ENCODE measurements at places on chromosomes 13 and 19.

DNA sequence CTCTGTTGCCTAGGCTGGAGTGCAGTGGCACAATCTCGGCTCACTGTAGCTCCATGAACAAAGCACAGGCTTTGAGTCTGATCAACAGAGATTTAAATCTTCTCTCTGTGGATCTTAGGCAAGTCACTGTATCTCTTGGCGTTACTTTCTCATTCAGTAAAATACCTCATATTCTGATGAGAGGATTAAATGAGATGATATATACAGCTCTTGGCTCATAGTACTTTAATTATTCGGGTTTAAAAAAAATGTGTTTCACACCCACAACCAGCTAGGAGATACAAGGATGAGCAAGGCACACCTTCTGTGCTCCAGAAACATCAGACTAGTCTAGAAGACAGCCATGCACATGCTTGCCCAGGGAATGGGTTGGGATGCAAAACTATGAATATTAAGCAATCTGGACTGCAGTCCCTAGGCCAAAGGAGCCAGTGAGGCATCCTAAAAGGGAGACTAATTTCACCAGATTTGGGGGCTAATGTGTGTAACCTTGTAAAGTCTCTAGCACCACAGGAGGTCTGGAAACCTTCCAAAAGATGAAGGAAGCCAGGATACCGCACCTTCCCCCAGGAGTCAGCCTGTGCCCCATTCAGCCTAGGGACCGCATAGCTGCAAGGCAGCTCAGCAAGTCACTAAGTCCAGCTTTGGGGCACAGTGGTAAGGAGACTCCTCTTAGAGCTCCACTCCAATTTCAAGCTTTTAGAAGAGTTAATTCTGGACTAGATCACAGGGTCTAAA, 2.5 kb downstream of the VPS36 start:
- no peak for DNase-seq

DNA sequence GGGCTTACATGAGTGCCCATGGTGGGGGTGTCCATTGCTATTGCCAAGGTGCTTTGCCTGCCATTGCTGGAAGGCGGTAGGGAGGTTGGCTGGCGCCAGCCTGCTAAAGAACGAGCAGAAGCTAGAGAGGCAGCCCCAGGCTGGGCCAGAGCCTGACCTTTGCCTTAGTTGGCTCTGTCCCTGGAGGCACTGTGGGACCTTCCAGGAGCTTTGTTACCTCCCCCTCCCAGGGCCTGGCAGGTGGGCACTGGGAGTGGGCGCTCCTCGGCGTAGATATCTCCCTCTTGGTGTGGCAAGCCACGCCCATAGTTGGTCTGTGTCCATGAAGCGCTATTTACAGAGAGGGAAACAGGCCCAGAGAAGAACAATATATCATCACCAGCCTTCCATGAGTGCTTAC, 2.3 kb upstream of the SLC25A42 start:
- DNase-seq = no peak

DNA sequence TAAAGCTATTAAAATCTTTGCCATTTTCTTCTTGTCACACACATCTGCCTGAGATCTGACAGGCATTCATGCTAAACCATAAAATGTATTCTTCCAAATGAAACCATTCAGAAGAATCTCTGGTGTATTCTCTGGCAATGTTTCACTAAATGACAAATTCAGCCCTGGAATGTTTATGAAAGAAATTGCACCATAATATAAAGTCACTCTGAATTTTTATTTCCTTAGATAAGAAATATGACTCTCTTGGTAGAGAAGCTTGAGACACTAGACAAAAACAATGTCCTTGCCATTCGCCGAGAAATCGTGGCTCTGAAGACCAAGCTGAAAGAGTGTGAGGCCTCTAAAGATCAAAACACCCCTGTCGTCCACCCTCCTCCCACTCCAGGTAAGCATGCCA, 14.3 kb downstream of the OLFM4 start:
- no peak for DNase-seq

DNA sequence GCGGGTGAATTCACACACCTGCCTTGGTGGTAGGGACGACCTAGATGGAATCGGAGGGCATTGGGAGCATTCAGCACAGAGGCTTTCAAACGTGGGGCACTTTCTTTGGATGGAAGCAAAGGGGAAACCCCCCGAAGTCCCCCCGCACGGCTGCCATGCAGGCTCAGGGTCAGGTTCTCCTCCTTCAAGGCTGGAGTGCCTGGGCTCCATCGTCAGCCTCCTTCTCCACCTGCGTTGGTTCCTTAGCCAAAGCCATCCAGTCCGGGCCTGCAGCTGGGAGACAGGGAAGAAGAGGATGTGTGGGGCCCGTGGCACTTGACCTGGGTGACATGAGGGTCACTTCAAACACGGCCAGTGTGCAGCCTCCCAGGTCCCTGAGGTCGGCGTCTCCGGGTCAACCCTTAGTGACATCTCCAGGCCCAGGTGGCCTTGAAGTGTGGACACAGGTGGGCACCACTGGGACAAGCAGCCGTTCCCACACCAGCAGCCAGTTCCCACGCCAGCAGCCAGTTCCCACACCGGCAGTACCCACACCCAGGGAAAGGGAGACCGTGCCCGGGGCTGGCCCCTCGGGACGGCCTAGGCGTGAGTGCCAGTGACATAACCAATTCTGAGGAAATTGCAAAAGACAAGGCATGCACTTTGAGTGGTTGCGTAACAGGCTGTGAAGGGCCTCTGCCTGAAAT, 116.0 kb downstream of the SOX1 start:
- no peak for DNase-seq

DNA sequence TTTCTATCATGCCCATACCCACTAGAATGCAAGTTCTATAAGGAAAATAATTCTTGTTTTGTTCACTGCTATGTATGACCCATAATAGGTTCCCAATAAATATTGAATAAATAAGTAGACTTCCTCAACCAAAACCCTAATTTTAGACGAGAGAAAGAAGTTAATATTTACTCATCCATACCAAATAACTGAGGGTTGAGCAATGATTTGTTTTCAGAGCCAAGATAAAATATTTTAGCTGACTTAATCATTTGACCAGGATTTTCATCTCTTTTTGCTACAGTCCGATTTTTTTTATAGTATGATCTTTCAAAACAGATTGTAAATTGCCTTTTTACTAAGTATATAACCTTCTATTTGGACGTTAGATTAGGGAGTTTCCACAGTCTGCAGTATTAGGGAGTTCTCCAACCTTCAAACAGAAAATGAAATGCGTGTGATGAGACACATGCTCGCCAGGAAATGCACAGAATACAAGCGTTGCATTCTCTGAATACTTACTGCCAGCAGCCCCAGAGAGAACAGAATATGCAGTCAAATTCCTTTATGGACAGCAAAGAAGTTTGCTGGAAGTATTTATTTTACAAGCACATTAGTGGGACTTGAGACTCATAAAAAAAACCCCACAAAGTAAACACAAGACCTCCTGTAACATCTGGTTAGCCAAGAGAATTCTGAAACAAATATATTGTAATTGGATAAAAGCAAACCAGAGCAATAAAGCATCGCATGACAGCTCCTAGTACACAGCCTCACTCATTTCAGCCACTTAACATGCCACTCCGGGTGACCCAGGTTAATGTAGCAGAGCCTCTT, 230.0 kb downstream of the MYO16 start:
- DNase-seq = no peak

DNA sequence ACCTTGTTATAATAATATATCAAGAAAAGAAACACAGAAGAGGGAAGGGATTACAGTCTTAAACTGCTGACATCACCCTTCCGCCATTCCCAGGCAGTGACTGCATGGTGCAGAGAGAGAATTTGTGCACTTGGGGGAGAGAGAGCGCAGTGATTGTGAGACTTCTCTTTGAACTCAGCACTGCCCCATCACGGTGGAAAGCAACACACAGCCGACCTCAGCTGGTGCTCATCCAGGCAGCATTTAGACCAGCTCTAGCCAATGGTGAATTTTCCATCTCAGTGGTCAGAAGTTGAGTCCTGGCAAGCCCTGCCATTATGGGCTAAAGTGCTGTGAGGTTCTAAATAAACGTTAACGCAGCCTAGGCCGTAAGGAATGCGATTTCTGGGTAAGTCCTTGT, 1681.5 kb downstream of the EFNB2 start:
- no peak for DNase-seq

DNA sequence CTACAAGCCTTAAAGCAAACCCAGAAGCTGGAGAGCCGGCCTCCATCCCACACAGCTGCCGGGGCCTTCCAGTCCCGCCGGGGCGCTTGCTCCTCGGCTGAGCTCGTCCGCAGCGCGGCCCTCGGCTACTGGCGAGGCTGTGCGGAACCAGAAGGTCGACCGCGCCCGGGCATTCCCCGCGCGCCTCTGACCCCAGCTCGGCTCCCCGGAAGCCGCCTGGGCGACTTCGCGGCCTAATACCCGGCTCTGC, 863 bp downstream of the ANKRD10 start:
- DNase-seq = no peak

GRCh38 chr13:44575741-44576350, at the start of gene TSC22D1:
Gene TSC22D1, minus strand, starts transcription at chr13:44576330. Its CDS starts 256 bp downstream, at chr13:44576074.
- peak; percentile 61 for DNase-seq

GRCh38 chr19:18401580-18402112, 4.2 kb upstream of the LRRC25 start:
- no peak for DNase-seq

DNA sequence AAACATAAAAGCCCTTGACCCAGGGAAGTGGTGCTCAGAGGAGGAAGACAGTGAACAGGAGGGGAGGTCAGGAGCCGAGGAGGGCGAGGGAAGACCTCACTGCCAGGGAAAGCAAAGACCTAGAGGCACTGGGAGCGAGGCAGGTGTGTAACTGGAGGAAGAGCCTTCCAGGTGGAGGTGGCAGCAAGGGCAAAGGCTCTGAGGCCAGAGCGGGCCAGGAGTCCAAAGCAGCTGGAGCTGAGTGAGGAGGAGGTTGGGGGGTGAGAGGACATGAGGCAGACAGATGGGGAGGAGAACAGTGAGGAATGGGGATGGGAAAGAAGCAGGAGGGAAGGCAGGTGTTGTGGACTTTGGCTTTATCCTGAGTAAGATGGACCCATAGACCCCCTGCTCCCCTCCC, 3.7 kb downstream of the UPK1A start:
- no peak for DNase-seq

- DNase-seq = no peak
These were observed 50.6 kb downstream of the COL4A1 start for GRCh38 chr13:110256126-110256905.

DNA sequence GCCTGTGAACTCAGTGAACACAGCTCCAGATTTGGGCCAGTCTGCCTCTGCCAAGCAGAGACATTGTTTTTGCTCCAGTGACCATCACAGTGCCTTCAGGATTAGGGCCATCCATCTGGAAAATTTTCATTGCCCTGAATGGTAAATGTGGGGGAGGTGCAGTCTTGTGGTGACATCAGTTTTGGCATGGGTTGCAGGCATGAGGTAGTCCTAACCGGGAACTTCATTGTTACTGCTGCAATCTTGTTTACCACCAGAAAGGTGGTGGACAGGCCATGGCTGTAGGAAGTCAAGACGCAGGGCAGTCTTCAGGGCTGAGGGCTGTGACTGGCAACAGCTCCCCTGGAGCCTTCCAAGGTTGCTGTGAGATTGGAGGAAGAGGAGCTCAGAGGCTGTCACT, 55.2 kb downstream of the SPATA13 start:
- DNase-seq = no peak

GRCh38 chr19:55700813-55701212, 25.8 kb downstream of the EPN1 start:
- no peak for DNase-seq

GRCh38 chr13:93769101-93769500, 542.5 kb downstream of the GPC6 start:
- DNase-seq = no peak

DNA sequence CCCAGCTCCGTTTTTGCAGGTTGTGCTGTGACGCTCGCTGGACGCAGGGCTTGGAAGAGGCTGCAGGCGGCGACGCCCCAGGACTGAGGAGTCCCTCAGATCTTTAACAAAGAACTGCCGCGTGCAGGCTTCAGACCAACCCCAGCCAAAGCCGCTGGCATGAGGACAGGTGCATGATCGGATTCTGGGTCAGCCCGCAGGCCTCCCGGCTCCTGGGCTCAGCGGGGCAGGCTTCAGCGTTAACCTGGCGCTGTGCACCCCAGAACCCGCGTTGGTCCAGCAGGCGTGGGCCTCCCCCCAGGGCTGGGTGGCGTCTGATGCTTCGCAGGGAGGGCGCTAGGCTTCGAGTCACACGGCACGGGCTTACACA, 920 bp upstream of the TIMM13 start:
- DNase-seq = no peak

GRCh38 chr13:93388701-93389100, 162.1 kb downstream of the GPC6 start:
- DNase-seq = no peak

- DNase-seq = no peak
These were observed 1.4 kb downstream of the PSMD8 start for GRCh38 chr19:38375748-38376147.

- DNase-seq = no peak
These were observed 545.1 kb downstream of the EFNB2 start for GRCh38 chr13:105990256-105990958.

DNA sequence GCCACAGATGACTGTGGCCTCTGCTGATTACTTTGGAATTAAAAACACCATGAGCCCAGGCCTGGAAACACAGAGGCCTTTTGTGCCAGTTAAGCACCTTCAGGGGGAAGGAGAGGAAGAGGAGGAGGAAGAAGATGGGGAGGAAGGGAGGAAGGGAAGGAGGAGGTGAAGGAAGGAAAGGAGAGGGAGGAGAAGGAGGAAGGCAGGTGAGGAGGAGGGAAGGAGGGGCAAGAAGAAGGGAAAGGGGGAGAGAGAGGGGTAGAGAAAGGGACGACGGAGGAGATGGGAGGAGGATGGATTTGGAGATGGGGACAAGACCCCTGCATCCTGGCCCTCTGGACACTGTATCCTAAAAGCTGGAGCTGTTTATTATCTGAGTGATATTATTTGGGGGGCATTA, 231.0 kb downstream of the UQCRFS1 start:
- no peak for DNase-seq

GRCh38 chr13:111537115-111537728, 216.8 kb downstream of the TEX29 start:
- DNase-seq = no peak

DNA sequence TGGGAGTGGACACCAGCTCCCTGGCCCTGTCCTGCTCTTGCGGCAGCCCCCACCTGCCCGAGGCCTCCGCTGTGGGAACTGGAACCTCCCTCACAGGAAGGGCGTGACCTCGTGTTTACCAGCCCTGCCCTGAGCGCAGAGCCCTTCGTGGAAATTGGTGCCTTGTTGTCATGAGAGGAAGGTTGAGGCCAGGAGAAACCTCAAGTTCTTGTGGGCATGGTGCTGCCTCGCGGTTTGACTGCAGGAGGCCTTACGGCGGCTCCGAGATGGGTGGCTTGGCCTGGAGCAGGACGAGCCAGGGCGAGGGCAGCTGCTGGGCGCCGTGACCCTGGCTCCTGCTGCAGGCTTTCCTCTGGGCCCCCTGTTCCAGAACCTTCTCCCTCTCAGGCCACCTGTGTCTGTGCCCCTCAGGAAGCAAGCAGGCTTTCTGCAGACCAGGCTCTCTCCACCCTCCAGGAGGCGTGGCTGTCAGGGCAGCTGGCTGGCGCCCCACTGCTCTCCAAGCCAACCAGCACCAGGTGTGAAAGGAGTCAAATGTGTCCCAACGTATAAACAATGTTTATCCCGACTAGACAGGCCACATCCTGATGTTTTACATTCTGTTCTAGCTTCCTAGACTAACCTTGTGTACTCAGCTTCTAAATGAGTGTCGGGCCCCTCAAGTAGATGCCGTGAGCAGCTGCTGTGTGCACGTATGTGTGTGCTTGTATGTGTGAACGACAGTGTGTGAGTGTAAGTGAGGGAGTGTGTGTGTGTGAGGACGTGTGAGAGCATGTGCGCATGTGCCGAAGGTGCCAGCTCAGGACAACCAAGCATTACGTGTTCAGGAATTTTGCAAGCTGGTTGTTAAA, 10.4 kb upstream of the RASA3 start:
- peak; percentile 14 for DNase-seq

GRCh38 chr13:29180055-29180454, 359.9 kb downstream of the MTUS2 start:
- no peak for DNase-seq
